ENCODE measurements at places on chromosomes 7 and 10. TPM values are rescaled to one million over a fixed set of nuclear protein-coding genes. Genes with fewer than 3 reads are reported as not detected.

DNA sequence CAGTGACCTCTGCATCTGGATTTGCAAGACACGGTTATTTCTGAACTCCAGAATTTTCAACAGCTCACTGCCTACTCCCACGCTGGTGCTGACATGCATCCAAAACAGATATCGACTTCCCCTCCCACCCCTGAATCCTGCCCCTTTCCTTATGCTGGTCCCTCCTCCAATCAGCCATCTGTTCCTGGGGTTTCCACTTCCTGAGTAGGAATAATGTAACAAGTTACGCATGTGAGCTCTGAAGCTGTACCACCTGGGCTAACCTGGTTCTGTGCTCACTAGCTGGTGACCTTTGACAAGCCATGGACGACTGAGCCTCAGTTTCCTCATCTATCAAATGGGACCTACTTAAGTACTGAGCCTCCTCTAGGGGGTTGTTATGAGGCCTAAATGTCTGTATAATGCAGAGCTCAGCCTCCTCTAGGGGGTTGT is 1.7 kb upstream of the NCAPG2 start:
- peaks cover 46% of the 10 kb centered on the region for H3K4me1 ChIP-seq
- DNase-seq, result no peak

GRCh38 chr7:12093365-12093764 is 117.7 kb upstream of the TMEM106B start:
- no peak for DNase-seq
- H3K4me1 ChIP-seq, result no peaks in the 10 kb centered on the region
- no peak overlapping the region for H3K4me3 ChIP-seq
- H3K36me3 ChIP-seq, result no peaks in the 10 kb centered on the region

DNA sequence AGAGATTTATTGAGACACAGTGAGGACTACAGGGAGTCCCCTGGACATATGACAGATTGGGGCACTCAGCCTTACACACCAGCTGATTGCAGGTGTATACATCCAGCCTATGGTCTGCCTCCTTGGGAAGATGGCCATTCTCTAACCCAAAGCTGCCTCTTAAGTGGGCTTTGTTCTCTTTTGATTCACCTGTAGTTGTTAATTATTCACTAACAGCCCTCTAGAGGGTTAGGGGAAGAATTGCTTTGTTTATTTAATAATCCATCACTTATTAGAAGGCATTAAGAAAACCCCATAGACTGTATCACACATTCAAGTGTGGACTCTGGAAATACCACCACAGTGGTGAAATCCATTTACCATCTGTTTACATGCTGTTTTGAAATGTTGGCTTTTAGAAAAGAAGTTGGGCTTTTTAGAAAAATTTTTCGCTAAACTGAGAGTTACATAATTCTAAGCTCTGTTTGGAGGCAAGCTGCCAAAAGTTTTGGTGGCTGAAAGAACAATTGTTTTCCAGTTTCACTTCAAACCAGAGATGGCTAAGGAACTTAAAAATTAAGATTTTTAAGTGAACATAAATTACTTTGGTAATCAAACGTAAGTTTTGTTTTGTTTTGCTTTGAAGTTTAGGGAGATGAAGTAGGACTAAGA is 379.1 kb downstream of the ADRA2A start:
- H3K27ac ChIP-seq, result no peak overlapping the region
- no peak overlapping the region for H3K4me3 ChIP-seq
- H3K36me3 ChIP-seq, result no peaks in the 10 kb centered on the region
- H3K4me1 ChIP-seq, result no peaks in the 10 kb centered on the region
- DNase-seq, result no peak

PLEKHS1 gene
- total RNA-seq, result not detected

PRKCQ gene
- not detected for total RNA-seq

SDHAF3 gene
- total RNA-seq, result 10.4 TPM

- peak overlapping the region; percentile 99 for H3K27ac ChIP-seq
- peaks cover 18% of the 10 kb centered on the region for H3K36me3 ChIP-seq
- peak overlapping the region; percentile 100 for H3K4me3 ChIP-seq
- peaks cover 34% of the 10 kb centered on the region for H3K4me1 ChIP-seq
- H3K27me3 ChIP-seq, result peaks cover 1% of the 10 kb centered on the region
- DNase-seq, result peak; percentile 71
These were observed 2.6 kb downstream of the MRPS33 start for GRCh38 chr7:141012044-141012685.

TRIM4 gene
- total RNA-seq, result 24.3 TPM

- no peak overlapping the region for H3K4me3 ChIP-seq
- peak; percentile 70 for DNase-seq
- H3K27me3 ChIP-seq, result peaks cover 5% of the 10 kb centered on the region
- H3K27ac ChIP-seq, result no peak overlapping the region
- no peaks in the 10 kb centered on the region for H3K36me3 ChIP-seq
These were observed 5.4 kb upstream of the ZFYVE27 start for GRCh38 chr10:97731346-97732051.

ZDHHC6 gene
- total RNA-seq, result 23.3 TPM

DNA sequence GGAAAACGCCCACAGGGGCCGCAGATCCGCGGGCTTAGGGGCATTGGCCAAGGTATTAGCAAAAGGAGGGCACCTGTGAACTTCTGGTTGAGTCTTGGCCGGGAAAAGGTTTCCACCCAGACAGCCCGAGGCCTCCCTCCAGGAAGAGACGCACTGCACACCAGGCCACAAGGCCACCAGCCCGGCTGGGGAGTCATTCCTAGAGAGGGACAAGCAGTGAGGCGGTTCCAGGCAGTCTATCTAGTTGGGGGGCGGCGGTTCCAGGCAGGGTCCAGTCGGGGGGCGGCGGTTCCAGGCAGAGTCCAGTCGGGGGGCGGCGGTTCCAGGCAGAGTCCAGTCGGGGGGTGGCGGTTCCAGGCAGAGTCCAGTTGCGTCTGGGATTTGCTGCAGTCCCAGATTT is 518.5 kb downstream of the GLRX3 start:
- H3K27ac ChIP-seq, result no peak overlapping the region
- H3K4me1 ChIP-seq, result no peaks in the 10 kb centered on the region
- H3K4me3 ChIP-seq, result no peak overlapping the region
- no peak for DNase-seq
- no peaks in the 10 kb centered on the region for H3K27me3 ChIP-seq
- H3K36me3 ChIP-seq, result no peaks in the 10 kb centered on the region

SPACDR gene
- total RNA-seq, result 0.51 TPM

DNA sequence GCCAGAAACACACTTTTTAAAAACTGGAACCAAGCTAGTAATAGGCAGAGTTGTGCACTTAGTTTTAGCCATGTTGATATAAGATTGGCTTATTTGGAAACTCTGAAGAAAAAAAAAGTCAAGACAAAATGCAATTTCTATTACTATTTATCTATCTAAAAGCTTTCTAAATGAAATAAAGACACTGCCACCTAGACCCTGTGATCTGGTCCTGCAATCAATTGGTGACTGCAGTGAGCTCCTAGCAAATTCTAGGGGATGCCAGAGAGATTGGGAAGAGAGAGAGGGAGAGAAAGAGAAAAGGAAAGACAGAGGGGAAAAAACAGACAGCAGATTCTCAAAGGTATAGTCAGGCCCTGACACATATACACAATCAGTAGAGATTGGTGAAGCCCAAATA is 25.3 kb downstream of the SORCS1 start:
- no peak overlapping the region for H3K27ac ChIP-seq
- H3K27me3 ChIP-seq, result peaks cover 2% of the 10 kb centered on the region
- DNase-seq, result no peak
- no peaks in the 10 kb centered on the region for H3K4me1 ChIP-seq
- H3K4me3 ChIP-seq, result no peak overlapping the region
- H3K36me3 ChIP-seq, result peaks cover 5% of the 10 kb centered on the region

DNA sequence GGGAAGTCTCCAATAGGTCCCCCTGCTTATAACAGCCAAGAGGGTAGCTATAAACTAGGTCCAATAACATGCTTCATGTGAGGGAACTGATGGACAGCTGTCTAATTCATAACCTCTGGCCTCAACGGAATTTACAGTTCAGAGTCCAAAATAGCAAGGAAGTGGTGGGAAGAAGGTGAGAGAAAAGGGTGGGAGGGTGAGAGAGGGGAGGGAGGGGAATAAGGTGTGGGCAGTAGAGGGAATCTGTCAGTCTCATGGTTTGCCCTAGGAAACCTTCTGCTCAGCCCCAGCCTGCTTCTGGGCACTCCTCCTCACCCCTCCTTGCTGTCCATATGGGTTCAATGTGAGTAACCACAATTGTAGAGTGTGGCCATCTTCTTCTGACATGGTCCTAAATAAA is 133.4 kb upstream of the ADO start:
- no peak overlapping the region for H3K4me3 ChIP-seq
- no peak overlapping the region for H3K27ac ChIP-seq
- H3K4me1 ChIP-seq, result no peaks in the 10 kb centered on the region
- no peak for DNase-seq
- H3K36me3 ChIP-seq, result no peaks in the 10 kb centered on the region

DNA sequence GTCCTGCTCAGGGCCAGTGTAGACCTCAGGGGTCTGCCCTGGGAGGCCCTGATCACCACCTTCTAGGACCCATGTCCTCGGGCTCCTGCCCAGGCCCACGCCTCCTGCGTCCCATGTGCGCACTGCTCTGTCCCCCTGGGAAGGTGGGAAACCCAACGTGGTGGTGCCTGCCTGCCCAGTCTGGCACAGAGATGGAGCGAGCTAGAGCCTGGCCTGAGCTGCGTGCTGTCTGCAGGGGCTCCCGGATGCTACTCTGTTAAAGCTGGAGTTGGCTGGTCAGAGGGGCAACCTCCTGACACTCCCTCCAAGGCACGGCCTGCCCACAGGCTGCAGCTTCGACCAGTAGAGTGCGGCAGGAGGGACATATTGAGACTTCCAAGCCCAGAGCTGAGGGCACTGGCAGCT is 171.7 kb downstream of the DNAJB6 start:
- no peak overlapping the region for H3K4me3 ChIP-seq
- DNase-seq, result no peak
- peaks cover 3% of the 10 kb centered on the region for H3K27me3 ChIP-seq
- H3K36me3 ChIP-seq, result no peaks in the 10 kb centered on the region

ASB10 gene
- not detected for total RNA-seq

- peak overlapping the region; percentile 29 for H3K4me3 ChIP-seq
- peaks cover 7% of the 10 kb centered on the region for H3K4me1 ChIP-seq
- H3K27ac ChIP-seq, result no peak overlapping the region
- DNase-seq, result no peak
- peaks cover 69% of the 10 kb centered on the region for H3K27me3 ChIP-seq
These were observed 4.6 kb downstream of the EMX2 start for GRCh38 chr10:117547016-117547715.

CCL24 gene
- total RNA-seq, result not detected

- H3K4me3 ChIP-seq, result no peak overlapping the region
- no peaks in the 10 kb centered on the region for H3K4me1 ChIP-seq
- DNase-seq, result no peak
- no peaks in the 10 kb centered on the region for H3K27me3 ChIP-seq
- no peaks in the 10 kb centered on the region for H3K36me3 ChIP-seq
- no peak overlapping the region for H3K27ac ChIP-seq
These were observed 331.1 kb downstream of the HTR7 start for GRCh38 chr10:90526721-90527120.

MMD2 gene
- not detected for total RNA-seq

AUTS2 gene
- 0.02 TPM for total RNA-seq

BRI3 gene
- 311 TPM for total RNA-seq

ATXN7L1 gene
- 9.2 TPM for total RNA-seq

COL26A1 gene
- not detected for total RNA-seq

PHKG1 gene
- 0.50 TPM for total RNA-seq

DNA sequence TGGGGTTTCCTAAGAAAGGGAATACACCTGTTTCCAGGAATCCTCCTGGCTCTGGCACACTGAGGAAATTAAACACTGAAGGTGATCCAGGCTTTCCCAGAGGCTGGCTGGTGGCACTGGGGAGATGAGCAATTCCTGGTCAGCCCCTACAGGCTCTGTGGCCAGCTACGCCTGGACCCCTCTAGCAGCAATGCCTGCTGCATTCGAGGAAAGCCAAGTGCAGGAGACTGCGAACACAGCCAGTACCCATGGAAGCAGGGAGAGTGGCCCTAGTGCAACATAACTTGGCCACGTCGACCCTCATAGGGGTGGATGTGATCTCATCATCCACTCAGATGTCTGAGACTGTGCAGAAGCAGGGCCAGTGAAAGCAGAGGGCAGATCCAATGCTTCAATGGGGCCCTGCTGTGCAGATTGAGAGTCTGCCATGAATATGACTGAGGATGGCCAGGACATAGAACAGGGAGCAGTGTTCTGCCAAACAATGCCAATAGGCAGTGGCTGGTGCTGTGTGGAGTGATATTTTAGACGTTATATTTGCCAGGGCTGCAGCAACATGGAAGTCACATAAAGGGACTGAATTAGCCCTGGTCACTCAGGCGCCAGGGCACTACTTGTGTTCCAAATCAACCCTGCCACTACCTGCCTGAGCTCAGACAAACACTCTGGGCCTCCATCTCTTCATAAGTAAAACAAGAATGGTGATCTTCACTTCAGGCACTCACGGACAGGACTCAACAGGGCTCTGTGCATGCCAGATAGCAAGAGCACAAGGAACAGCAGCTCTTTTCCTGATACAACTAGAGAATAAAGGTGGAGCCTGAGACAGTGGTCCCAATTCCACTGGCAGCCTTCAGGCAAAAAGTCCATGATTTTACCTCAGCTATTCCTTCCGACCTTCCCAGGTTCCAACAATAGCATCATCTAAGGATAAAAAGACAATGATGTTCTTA is 2.4 kb downstream of the ZNF488 start:
- H3K27ac ChIP-seq, result no peak overlapping the region
- DNase-seq, result no peak
- H3K4me1 ChIP-seq, result peaks cover 13% of the 10 kb centered on the region

DNA sequence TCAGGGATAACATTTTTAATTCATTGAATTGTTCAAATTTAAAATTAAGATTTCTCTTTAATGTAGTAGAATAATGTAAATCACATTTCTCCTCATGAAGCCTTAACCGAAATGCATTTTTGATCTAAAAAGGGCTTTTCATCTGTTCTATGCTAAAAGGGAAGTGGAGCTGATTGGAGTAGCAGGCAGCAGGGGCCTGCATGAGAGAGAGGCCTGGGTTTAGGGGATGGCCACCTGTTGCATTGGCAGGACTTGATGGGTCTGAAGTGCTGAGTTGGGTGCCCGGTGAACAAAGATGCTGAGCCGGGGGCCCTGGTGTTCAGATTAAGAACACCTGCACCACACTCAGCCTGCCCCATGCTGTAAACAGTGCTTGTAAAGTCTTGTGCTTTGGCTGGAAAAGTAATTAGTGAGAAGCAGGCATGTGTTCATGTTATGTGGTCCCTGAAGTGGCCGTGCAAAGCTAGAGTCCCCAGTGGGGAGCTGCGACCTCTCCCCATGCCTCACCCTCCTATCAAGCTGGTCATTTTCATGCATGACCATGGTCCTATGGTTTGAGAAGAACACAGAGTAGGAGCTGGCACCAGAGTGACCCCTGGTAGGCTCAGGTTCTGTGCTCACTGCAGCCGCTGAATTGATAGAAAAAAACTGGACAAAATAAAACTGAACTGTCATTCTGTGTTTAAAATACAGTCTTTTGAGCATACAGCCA is 124.3 kb downstream of the ADCY1 start:
- H3K4me1 ChIP-seq, result peaks cover 10% of the 10 kb centered on the region
- no peaks in the 10 kb centered on the region for H3K36me3 ChIP-seq
- peaks cover 16% of the 10 kb centered on the region for H3K27me3 ChIP-seq
- no peak overlapping the region for H3K27ac ChIP-seq
- no peak for DNase-seq

CEP55 gene
- 53.6 TPM for total RNA-seq

EGFR gene
- total RNA-seq, result 82.9 TPM

ACSL5 gene
- total RNA-seq, result 5.3 TPM

ADRB1 gene
- not detected for total RNA-seq

GRCh38 chr7:87220734-87221215 is 1.2 kb upstream of the TMEM243 start:
- peak overlapping the region; percentile 50 for H3K27ac ChIP-seq
- peak; percentile 39 for DNase-seq
- peak overlapping the region; percentile 95 for H3K4me3 ChIP-seq
- H3K36me3 ChIP-seq, result no peaks in the 10 kb centered on the region
- no peaks in the 10 kb centered on the region for H3K27me3 ChIP-seq
- peaks cover 35% of the 10 kb centered on the region for H3K4me1 ChIP-seq
